ENCODE measurements at places on chromosomes 5 and 9. TPM values are rescaled to one million over a fixed set of nuclear protein-coding genes. Genes with fewer than 3 reads are reported as not detected.

DNA sequence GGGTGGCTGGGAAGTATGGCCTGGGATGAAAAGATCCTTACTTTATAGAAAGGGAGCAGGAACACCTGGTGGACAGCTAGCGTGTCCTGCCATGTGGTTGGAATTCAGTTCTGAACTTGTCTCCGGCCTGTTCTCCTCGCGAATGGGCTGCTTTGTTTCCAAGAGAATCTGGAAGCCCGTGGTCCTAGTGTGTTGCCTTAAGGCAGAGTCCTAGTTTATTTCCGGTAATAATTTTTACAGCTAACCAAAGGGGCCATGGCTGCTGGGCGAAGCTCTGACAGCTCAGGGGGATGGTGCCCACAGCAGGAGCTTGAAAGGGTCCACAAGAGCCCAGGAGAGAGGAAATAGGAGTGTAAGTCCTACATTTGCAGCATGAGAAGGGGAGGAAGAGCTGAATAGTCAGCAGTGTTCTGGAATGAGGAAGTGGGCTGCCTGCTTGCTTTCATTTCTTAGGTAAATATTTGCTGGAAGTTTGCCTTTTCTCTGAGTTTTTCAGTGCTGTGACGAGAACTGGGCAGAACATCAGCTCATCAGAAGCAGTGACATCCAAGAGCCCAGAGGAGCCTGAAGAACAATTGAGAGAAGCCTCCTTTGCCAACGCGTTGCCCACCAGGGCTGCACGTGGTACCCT, 13.1 kb upstream of the IGFBPL1 start:
- DNase-seq = peak; percentile 46

- no peak for DNase-seq
Observed at GRCh38 chr5:35485487-35485886, 132.2 kb upstream of the SPEF2 start.

The TMEFF1 gene
- total RNA-seq = 0.54 TPM

DNA sequence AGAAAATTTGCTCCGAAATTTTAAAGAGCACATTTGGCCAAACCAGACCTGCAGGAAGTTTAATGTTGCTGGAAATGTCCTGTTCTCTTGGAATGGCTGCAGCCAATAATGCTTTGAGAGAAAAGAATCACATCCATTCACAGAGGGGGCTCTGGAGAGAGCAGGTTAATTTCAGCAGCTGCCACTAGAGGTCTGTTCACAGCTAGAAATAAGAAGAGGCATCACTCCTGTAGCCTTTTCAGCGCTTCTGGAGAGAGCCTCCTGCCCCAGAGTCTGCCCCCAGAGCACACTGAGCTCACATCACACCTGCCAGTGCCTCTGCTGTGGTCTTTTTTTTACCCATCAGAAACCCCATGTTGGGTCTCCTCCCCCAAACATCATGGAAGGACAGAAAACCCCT, 124.8 kb upstream of the RAD23B start:
- DNase-seq = no peak

The ADGRV1 gene
- total RNA-seq = 0.27 TPM

GRCh38 chr5:164013077-164013670, 507.8 kb downstream of the MAT2B start:
- DNase-seq = no peak

DNA sequence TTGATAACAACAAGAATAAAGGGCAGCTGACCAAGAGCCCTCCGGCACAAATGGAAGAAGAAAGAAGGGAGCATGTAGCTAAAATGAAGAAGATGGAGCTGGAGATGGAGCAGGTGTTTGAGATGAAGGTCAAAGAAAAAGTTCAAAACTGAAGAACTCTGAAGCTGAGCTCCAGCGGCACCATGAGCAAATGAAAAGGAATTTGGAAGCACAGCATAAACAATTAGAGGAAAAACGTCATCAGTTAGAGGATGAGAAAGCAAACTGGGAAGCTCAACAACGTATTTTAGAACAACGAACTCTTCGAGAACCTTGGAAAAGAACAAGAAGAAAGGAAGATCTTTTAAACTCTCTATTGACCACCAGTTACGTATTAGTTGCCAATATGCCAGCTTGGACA, 100.9 kb downstream of the GABBR2 start:
- no peak for DNase-seq

All from hematopoietic multipotent progenitor cell (in vitro differentiated cells).